ENCODE measurements at places on chromosomes 5 and 9. TPM values are rescaled to one million over a fixed set of nuclear protein-coding genes. Genes with fewer than 3 reads are reported as not detected.

The MAP3K1 gene
- 11.1 TPM for total RNA-seq

The DNAJC25 gene
- 7.2 TPM for total RNA-seq

The SPINK4 gene
- total RNA-seq, result not detected

The CCNJL gene
- 20.1 TPM for total RNA-seq

The LHX2 gene
- not detected for total RNA-seq

The NDFIP1 gene
- 24.2 TPM for total RNA-seq

The SLU7 gene
- total RNA-seq, result 62.0 TPM

The ST8SIA4 gene
- 127 TPM for total RNA-seq

All from natural killer cell treated with Interleukin-12 subunit alpha and Interleukin-12 subunit beta and Interleukin-15 and Interleukin-18, amount 100 ng/mL, for 72 hours (primary cell).